ENCODE measurements at places on chromosomes 1 and 21.

GRCh38 chr1:176838276-176838995, 326.1 kb downstream of the ASTN1 start:
- DNase-seq = no peak
- H3K27ac ChIP-seq = no peak overlapping the region
- no peaks in the 10 kb centered on the region for H3K36me3 ChIP-seq
- H3K4me1 ChIP-seq = no peaks in the 10 kb centered on the region
- no peak overlapping the region for H3K4me3 ChIP-seq

DNA sequence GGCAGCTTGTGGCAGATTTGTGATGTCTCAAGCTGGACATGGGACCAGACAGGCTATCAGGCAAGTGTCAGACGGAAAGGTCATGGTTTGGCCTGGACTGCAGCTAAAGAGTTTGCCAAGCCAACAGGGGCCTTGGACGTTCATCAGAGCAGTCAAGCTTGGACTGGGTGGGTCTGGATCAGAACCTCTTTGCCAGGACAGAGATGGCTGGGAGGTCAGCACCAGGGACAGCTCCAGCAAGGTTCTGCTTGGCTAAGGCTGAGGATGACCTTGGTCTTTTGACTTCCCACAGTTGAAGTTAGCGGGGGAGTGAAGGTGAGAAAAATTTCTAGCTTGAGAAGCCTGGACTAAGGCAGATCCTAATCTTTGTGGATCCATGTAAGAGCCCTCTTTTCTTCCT, 68.1 kb downstream of the GRIK3 start:
- H3K27me3 ChIP-seq = no peaks in the 10 kb centered on the region
- DNase-seq = no peak
- no peaks in the 10 kb centered on the region for H3K36me3 ChIP-seq
- no peak overlapping the region for H3K4me3 ChIP-seq
- no peaks in the 10 kb centered on the region for H3K4me1 ChIP-seq
- H3K27ac ChIP-seq = no peak overlapping the region

DNA sequence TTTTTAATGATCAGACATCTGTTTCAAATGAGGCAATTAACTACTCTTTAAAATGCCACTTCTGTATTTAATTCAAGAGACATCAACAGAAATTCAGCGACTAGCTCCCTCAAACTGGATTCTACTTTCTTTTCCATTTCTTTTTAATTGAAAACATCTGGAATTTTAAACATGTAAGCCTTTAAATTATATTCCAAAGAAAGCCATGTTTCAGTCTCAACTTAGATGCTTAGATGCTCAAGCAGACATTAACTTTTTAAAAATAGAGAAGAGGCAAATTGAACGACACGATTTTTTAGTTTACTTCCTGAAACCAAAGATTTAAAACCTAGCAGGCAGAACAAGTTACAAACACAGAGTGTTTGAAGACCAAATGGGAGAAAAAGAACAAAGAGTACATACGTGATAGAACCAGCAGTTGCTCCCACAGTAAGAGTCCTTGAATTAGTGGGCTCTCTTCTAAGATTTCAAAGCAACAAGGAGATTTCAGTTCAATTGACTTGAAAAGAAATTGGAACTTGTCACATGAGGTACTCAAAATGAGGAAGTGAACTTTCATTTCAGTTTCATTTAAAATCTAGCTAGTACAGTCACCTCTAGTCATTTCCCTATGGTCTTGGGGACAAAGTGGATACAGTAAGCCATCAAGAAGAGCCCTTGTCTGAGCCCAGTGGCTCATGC, at the start of gene CTSS:
Gene CTSS, minus strand, starts transcription at position 483 of the 681 bp plus-strand sequence. CDS start 1,015 bp downstream, outside the sequence.
- H3K27me3 ChIP-seq = no peaks in the 10 kb centered on the region
- peak within 1 kb of the TSS; percentile 35 for H3K4me3 ChIP-seq
- DNase-seq = no peak
- peak within 1 kb of the TSS; percentile 72 for H3K27ac ChIP-seq
- H3K36me3 ChIP-seq = no peaks in the 10 kb centered on the region
- no peaks in the 10 kb centered on the region for H3K4me1 ChIP-seq

DNA sequence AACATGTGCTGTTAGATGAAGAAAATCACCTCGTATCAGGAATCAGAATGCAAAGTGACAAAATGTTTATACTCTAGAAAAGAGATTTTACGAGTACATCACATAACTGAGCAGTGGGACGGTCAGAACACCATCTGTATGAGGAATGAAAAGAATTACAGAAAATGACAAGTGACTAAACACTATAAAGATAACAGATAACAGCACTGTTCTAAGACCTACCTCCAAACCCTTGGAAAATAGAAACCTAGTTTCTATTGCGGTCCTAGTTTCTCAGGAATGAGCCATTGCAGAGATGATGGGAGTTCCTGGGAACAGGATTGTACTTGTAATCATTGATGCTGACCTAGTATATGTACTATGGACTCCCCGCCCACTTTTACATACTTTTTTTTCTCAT, 839.4 kb upstream of the ADAMTS5 start:
- no peak overlapping the region for H3K27ac ChIP-seq
- no peak overlapping the region for H3K4me3 ChIP-seq
- no peaks in the 10 kb centered on the region for H3K4me1 ChIP-seq
- H3K36me3 ChIP-seq = no peaks in the 10 kb centered on the region
- no peak for DNase-seq
- no peaks in the 10 kb centered on the region for H3K27me3 ChIP-seq

DNA sequence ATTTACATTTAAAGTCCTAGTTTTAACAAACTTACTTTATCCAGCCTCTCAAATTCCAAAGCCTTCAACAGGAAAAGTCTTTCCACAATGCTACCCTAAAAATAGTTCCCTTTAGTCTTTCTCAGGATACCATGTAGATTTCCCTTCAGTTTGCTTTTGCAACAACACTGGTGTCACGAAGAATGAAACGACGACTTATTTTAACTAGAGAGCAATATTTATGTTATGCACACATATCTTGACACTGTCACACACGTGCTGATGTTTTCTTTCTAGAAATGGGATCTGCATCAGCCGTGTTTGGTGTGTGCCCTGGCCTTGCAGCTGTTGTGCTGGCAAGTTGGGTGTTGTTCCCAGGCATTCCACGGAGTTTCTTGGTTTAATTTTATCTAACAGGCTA, 75.5 kb downstream of the SIPA1L2 start:
- no peak for DNase-seq
- H3K4me1 ChIP-seq = no peaks in the 10 kb centered on the region
- H3K27me3 ChIP-seq = no peaks in the 10 kb centered on the region
- no peak overlapping the region for H3K27ac ChIP-seq
- H3K36me3 ChIP-seq = no peaks in the 10 kb centered on the region
- H3K4me3 ChIP-seq = no peak overlapping the region

DNA sequence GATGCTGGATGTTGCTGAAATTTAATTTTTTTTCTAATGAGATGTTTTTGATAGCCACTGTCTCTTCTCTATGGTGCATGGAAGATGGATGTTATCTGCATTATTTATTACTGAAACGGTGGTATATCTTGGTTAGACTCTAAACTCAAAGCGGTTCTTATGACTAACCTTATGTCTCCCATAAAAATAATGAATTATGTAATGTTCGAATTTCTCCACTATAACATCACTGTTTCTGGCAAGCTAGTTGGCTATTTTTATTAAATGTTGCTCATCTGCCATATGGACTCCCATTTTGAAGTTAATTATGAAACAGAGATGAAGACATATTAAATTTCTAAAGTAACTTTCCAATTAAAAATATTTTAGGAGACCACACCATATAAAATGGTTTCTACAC, 808.6 kb upstream of the ADGRL4 start:
- DNase-seq = no peak
- no peak overlapping the region for H3K27ac ChIP-seq
- H3K36me3 ChIP-seq = no peaks in the 10 kb centered on the region
- H3K4me3 ChIP-seq = no peak overlapping the region

DNA sequence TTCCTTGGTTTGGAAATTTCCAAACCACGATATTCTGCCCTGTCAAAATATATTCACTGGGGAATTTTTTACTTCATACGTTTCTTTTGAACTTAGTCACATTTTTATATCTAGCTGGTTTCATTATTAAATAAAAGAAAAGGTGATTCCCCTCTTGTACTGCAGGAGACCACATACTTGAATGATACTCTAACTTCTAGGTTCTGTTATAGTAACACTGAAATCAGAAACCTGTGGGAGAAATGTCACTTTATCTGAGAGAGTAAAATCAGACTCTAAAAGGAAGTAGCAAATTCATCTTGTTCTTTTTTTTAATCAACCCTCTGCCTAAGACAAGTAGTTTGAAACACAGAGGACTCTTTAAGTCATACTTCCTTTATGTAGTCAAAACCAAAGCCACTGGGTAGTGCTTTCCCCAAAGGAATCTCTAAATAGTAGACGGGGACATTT, 34.4 kb downstream of the MRPL39 start:
- H3K4me1 ChIP-seq = no peaks in the 10 kb centered on the region
- DNase-seq = no peak
- no peak overlapping the region for H3K27ac ChIP-seq
- no peaks in the 10 kb centered on the region for H3K27me3 ChIP-seq
- H3K4me3 ChIP-seq = no peak overlapping the region

DNA sequence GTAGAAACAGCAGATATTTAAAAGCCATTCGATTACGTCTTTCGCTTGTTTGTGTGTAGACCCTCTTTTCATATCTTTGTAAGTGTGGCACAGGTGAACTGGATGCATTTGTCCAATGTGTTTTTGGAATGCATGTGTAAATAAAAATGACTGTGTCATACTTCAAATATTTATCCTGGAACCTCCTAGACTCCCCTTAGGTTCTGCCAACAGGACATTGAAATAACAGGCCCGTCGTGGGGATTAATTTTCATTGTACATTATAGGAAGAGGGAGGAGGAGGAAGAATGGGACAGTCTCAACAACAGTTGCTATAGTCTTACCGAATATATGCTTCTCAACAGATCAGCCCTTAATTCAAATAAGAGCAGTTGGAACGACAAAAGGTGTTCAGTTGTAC, 95.8 kb downstream of the PRKAB2 start:
- no peak for DNase-seq
- no peak overlapping the region for H3K4me3 ChIP-seq
- no peaks in the 10 kb centered on the region for H3K4me1 ChIP-seq
- no peaks in the 10 kb centered on the region for H3K36me3 ChIP-seq

GRCh38 chr1:32741413-32742198, 39.0 kb upstream of the SYNC start:
- peak overlapping the region; percentile 99 for H3K27ac ChIP-seq
- no peaks in the 10 kb centered on the region for H3K27me3 ChIP-seq
- peak overlapping the region; percentile 75 for H3K4me3 ChIP-seq
- no peak for DNase-seq
- no peaks in the 10 kb centered on the region for H3K36me3 ChIP-seq

- no peaks in the 10 kb centered on the region for H3K27me3 ChIP-seq
- no peaks in the 10 kb centered on the region for H3K36me3 ChIP-seq
- H3K4me1 ChIP-seq = no peaks in the 10 kb centered on the region
- no peak overlapping the region for H3K27ac ChIP-seq
Observed at GRCh38 chr1:72006092-72006491, 276.2 kb downstream of the NEGR1 start.

GRCh38 chr21:30674312-30674711, 31.6 kb downstream of the KRTAP20-3 start:
- no peaks in the 10 kb centered on the region for H3K4me1 ChIP-seq
- H3K36me3 ChIP-seq = no peaks in the 10 kb centered on the region
- H3K27ac ChIP-seq = no peak overlapping the region
- no peaks in the 10 kb centered on the region for H3K27me3 ChIP-seq

GRCh38 chr1:193068013-193068412, 8.6 kb downstream of the RO60 start:
- no peaks in the 10 kb centered on the region for H3K4me1 ChIP-seq
- DNase-seq = no peak
- H3K27me3 ChIP-seq = no peaks in the 10 kb centered on the region
- no peak overlapping the region for H3K4me3 ChIP-seq
- H3K36me3 ChIP-seq = no peaks in the 10 kb centered on the region

GRCh38 chr1:169327875-169328274, 39.7 kb downstream of the NME7 start:
- DNase-seq = no peak
- H3K4me3 ChIP-seq = no peak overlapping the region
- no peaks in the 10 kb centered on the region for H3K4me1 ChIP-seq
- H3K27me3 ChIP-seq = no peaks in the 10 kb centered on the region
- H3K27ac ChIP-seq = no peak overlapping the region

GRCh38 chr1:196678510-196678884, 26.7 kb downstream of the CFH start:
- DNase-seq = no peak
- no peak overlapping the region for H3K4me3 ChIP-seq
- no peaks in the 10 kb centered on the region for H3K4me1 ChIP-seq
- no peak overlapping the region for H3K27ac ChIP-seq
- H3K36me3 ChIP-seq = no peaks in the 10 kb centered on the region
- H3K27me3 ChIP-seq = no peaks in the 10 kb centered on the region

- DNase-seq = no peak
- no peak overlapping the region for H3K27ac ChIP-seq
- no peaks in the 10 kb centered on the region for H3K27me3 ChIP-seq
- H3K4me3 ChIP-seq = no peak overlapping the region
- no peaks in the 10 kb centered on the region for H3K36me3 ChIP-seq
Observed at GRCh38 chr1:45545553-45546310, 4.9 kb upstream of the AKR1A1 start.

- H3K4me1 ChIP-seq = peaks cover 16% of the 10 kb centered on the region
- no peaks in the 10 kb centered on the region for H3K36me3 ChIP-seq
- no peak overlapping the region for H3K4me3 ChIP-seq
- peak overlapping the region; percentile 87 for H3K27ac ChIP-seq
Observed at GRCh38 chr1:8257621-8258020, 60.3 kb upstream of the SLC45A1 start.

DNA sequence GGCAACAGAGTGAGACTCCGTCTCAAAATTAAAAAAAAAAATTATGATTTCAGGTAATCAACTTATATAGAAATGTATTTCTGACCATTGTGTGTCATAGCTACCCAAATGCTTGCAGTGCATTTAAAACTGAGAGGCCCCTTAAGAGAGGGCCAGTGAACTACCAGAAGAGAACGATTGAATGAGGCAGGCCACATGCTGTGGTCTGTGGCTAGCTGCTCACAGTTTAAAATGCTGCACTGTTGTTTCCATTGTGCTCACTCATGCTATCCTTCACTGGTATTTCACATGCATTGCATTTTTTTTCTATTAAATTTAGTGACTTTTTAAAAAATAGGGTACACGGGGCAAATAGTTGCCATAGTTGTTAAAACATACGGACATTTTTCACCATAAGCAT, 26.0 kb downstream of the CHML start:
- DNase-seq = no peak
- H3K36me3 ChIP-seq = no peaks in the 10 kb centered on the region
- no peak overlapping the region for H3K27ac ChIP-seq
- no peaks in the 10 kb centered on the region for H3K27me3 ChIP-seq

GRCh38 chr1:183958958-183959357, 78.6 kb downstream of the COLGALT2 start:
- H3K4me1 ChIP-seq = no peaks in the 10 kb centered on the region
- DNase-seq = no peak
- H3K27ac ChIP-seq = no peak overlapping the region
- no peaks in the 10 kb centered on the region for H3K27me3 ChIP-seq
- no peaks in the 10 kb centered on the region for H3K36me3 ChIP-seq
